D341Med (cell line): ENCODE measurements at places on chromosomes 1 and 21.

- no peak for DNase-seq
Observed at GRCh38 chr1:33348676-33349080, 27.8 kb upstream of the A3GALT2 start.

DNA sequence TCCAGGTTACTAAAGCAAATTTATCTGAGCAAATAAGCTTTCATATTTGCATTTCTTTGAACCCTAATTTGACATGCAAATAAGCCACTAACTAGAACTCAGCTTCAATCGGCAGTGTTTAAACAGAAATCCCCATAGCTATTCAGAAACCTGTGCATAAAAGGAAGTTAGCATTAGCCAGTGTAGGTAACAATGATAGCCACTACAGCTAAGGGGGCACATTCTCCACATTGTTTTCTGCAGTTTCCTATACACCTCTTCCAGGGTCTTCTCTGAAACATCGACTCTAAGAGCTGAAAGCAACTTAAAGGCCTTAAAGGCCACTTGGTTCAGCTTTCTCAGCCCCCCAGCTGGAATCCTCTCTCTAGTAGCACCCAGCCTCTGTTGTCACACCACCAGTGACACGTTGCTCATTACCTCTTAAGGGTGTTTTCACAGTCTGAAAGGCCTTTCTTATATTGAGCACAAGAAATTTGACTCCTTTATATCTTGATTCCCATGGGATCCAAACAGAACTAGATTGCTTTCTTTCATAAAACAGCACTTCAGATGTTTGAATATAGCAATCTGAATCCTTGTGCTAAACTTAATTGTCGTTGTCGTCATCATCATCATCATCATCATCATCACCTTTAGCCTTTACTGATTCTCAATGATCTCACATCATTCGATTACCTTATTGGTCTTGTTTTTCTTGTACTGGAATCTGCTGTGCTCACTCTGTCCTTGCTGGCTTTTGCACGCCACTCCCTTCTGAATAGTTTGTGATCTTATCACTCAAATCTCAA is 93.9 kb upstream of the DAB1 start:
- DNase-seq: no peak

DNA sequence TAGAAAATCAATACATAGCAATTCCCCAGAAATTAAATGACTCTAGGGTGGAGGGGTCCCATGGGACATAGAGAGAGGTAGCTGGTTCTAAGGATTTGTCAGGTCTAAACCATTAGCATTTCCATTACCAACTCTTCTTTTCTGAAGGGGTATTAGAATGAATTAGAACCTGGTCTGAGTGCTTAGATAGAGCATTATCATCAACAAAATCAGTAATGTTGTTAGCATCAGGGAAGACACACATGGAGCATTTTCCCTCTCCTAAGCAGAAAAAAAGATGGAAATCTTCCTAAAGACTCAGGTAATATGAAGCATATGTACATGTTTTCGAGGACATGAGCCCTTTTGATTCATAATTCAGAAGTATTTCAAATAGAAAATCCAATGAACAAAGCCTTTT is 984.4 kb upstream of the NCAM2 start:
- no peak for DNase-seq

- no peak for DNase-seq
Observed at GRCh38 chr1:81114191-81114590, 686.5 kb upstream of the ADGRL2 start.

DNA sequence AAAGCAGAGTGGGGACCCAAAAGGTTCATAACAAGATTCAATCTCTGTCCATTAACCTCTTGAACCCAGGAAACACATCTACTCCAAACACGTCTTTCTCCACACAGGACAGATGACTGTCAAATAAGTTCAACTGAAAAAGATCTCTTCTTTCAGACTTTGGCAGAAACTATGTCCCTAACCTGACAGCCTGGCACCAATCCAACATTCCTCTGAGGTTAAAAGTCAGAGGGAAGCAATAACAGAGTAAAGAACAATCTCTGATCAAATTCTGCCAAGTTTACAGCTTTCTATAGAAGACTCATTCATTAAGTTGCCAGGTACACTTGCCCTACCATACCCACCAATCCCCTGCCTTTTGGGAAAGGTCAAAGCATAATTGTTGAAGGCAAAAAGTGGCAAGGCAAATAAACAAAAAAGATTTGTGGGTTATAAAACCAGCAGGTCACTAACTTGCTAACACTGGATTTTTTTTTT is 31.9 kb downstream of the OTUD7B start:
- no peak for DNase-seq

DNA sequence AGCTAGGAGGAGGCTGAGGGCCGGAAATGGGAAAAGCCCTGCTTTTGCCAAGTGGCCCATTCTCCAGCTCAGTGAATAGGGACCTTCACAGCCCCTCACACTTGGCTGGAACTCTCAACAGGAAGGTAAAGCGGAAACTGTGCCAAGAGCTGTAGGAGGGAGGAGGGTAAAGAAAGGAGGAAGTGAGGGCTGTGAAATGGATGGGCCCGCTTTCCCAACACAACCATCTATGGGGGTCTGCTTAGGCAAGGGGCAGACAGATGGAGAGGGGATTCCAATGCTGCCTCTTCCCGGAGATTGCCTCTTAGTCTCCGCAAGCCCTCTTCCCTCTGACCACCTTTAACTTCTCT is 5.2 kb downstream of the INKA2 start:
- no peak for DNase-seq

DNA sequence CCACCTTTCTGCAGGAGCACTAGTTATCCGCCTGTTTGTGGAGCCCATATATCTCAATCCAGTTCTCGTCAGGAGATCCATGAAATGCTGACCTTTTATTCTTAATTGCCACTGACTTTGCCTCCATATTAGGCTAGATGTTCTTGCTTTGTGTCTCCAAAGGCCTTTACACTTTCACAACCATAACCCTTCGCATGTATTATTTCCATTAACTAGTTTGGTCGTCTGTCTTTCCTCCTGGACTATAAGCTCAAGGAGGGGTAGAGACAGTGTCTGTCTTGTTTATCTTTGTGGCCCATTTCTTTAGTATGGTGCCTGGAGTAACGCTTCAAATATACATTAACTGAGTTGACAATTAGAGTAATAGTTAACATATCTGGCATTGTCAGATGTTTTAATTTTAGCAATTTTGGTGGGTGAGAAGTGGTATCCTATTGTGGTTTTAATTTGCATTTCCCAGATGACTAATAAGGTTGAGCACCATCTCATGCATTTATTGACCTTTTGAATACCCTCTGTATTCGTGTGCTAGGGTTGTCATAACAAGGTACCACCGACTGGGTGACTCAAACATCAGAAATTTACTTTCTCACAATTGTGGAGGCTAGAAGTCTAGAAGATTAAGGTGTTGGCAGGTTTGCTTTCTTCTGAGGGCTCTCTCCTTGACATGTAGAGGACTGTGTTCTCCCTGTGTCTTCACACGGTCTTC is 21.7 kb upstream of the IL12RB2 start:
- no peak for DNase-seq

GRCh38 chr1:28062806-28063205 is 25.6 kb downstream of the EYA3 start:
- DNase-seq: no peak

DNA sequence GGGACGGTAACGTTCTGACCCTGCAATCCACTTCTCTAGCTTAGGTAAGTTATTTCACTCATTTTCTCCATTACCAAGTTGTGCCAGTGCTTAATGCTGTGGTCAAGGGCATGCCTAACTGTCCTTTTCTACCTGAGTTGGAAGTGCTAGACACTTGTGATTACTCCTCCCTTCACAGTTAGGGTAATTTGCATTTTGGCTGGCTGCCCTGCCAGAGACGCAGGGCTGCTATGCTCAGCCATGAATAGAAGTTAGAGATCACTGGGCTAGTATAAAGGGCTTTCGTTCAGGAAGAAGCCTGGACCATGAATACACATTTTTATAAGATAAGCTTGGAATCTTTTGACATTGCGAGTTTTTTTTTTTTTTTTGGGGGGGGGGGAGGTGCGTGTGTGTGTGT is 633.2 kb upstream of the NEGR1 start:
- no peak for DNase-seq

DNA sequence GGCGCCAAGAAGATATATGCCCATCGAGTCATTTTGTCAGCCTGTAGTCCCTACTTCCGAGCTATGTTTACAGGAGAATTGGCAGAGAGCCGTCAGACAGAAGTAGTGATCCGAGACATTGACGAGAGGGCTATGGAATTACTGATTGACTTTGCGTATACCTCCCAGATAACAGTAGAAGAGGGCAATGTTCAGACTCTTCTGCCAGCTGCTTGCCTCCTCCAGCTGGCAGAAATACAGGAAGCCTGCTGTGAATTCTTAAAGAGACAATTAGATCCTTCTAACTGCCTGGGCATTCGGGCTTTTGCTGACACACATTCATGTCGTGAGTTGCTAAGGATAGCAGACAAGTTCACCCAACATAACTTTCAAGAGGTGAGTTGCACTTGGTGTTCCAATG is 19.1 kb downstream of the KLHL20 start:
- DNase-seq: no peak

DNA sequence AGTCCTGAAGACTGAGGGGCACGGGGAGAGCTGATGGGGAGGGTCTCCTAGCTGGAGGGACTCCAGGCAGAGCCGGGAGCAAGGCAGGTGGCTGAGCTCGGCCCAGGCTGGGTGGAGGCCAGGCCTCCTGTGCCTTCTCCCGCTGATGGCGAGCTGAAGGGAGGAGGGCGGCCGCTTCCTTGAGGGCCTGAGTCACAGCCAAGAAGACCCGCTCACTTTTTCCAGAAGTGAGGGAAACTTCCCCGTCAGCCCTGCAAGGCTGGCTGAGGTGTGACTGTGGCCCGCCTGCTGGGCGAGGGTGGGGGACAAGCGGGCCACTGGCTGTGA is 1.7 kb upstream of the VWA1 start:
- no peak for DNase-seq

GRCh38 chr1:47823040-47823808 is 174.0 kb downstream of the TRABD2B start:
- DNase-seq: no peak

DNA sequence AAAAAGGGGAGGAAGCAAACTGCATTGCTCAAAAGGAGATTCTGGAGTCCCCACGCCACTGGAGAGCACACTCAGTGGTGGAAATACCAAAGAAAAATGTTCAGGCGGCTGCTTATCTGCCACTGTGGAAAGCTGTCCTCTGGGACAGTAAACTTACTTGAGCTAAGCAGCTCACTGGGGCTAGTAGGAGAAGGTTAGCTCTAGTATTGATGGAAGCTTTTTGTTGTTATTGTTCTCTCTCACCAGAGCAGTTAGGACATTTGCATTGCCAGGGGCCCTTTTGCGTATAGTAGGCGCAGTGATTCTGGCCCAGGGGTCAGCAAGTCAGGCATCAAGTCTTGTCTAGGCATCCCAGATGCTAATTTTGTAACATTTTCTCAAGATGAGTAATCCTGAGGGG is 15.6 kb downstream of the BACE2 start:
- no peak for DNase-seq

GRCh38 chr1:114286179-114286578 is 132.5 kb upstream of the SYT6 start:
- DNase-seq: no peak

DNA sequence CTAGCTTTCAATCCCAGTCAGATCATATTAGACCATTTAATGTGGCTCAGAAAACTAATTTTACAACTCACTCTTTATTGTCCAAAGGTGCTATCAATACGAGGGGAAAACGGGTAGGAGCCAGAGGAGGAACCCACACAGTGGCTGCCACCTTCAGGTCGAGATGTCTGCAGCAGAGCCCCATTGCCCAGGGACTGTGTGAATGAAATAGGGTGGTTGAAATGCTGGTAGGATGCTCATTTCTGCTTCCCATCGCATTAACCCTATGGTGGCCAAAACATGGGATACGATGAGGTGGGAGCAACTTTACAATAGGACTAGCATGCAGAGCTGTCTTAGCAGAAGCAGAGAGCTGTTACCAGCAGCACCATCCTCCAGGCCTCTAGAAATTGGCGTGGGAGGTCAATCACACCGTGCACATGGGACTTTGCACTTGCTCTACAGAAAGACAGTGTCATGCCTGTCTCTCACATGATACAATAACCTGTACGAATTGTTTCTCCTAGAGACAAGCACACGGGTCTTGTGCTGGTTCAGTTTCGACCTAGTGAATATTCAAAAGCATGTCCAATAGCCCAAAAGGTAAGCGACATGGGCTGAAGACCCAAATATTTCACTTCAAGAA is 69.5 kb upstream of the DESI2 start:
- DNase-seq: no peak

GRCh38 chr1:228204958-228205357 is 2.9 kb upstream of the OBSCN start:
- DNase-seq: peak; percentile 13

DNA sequence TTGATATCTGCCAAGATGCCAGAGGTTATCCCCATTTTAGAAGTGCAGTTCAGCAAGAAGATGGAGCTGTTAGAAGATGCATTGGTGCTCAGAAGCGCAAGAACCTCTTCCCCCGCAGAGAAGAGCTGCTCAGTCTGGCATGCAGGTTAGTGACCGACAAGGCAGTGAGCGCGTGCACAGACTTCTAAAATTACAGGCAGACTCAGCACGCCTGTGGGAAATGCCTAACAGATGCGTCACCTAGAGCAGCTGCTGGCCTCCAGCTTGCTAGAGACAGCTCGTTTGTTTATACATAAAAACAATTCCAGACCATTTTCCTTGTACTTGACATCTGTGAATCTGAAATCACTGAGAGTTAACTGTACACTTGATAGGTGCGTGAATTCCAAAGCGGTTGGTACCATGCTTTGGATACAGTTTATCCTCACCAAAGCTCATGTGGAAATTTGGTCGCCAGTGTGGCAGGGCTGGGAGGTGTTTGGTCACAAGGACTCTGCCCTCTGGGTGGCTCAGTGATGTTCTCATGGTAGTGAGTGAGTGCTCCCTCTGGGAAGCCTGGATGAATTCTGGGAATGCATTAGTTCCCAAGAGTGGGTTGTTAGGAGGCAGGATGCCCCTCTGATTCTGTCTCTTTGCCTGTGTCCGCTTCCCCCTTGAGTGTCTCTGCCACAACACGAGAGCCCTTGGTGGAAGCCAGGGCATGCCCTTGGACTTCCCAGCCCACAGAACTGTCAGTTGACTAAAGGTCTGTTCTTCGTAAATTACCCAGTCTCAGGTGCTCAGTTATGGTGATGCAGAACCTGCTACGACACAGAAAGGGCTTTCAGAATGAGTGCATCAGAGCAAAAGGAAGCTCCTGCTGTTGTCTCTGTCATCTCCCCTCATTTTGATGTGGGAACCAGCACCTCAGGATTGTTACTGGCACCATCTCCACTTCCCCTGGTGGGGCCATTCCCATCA is 24.4 kb downstream of the SNAP47 start:
- no peak for DNase-seq

DNA sequence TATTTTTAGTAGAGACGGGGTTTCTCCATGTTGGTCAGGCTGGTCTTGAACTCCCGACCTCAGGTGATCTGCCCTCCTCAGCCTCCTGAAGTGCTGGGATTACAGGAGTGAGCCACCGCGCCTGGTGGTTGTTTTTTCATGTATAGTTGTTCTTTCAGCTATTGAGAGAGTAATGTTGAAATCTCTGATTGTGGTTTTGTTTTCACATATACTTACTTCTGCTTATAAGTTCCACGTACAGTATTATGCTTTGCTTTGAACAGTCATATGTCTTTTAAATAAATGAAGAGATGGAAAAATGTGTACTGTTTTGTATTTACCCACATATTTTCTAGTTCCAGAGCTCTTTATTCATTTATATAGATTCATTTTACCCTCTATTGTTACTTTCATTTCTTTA is 44.5 kb downstream of the MARK1 start:
- no peak for DNase-seq

GRCh38 chr1:105137543-105138457 is 1388.1 kb downstream of the AMY1C start:
- DNase-seq: peak; percentile 72

- DNase-seq: no peak
Observed at GRCh38 chr1:35231287-35231686, 37.2 kb upstream of the ZMYM4 start.
